GM10248 (cell line): ENCODE measurements at places on chromosomes 7 and 10.

- DNase-seq, result no peak
Measured at GRCh38 chr7:48992816-48993215, 68.5 kb downstream of the CDC14C start.

GRCh38 chr7:144378651-144379050 is 23.4 kb downstream of the ARHGEF5 start:
- DNase-seq, result no peak

DNA sequence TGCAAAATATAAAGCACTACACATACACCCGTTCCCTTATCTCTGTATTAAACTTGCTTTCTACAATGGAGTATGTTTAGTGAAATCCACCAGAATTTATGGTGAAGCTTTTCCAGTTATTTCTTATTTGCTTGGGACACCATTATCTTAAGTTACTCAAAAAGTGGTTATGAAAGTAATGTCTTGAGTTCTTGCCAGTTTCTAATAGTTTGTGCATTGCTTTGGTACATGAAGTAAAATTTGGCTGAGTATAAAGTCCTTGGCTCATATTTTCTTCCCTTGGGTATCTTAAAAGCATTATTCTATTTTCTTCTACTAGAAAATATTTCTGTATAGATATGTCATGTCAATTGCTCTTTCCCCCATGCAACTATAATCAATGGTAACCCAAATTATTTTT is 85.2 kb downstream of the POLR1F start:
- no peak for DNase-seq

DNA sequence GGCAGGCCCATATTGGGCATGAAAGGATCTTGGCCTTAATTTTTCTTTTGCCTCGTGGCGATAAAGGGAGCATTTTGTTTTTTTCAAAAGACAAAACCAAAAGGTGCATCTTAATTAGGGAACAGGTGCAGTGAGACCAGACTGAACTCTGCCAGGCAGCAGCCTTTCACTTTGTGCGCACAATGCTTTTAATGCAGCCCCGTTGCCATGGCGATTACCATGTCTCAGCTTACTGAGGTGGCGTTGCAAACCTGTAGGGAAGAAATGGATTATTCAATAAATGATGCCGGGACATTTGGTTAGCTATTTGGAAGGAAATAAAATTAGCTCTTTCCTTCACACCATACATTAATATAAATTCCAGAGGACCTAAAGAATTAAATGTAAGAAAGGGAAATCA is 61.9 kb downstream of the MYL10 start:
- DNase-seq, result no peak

DNA sequence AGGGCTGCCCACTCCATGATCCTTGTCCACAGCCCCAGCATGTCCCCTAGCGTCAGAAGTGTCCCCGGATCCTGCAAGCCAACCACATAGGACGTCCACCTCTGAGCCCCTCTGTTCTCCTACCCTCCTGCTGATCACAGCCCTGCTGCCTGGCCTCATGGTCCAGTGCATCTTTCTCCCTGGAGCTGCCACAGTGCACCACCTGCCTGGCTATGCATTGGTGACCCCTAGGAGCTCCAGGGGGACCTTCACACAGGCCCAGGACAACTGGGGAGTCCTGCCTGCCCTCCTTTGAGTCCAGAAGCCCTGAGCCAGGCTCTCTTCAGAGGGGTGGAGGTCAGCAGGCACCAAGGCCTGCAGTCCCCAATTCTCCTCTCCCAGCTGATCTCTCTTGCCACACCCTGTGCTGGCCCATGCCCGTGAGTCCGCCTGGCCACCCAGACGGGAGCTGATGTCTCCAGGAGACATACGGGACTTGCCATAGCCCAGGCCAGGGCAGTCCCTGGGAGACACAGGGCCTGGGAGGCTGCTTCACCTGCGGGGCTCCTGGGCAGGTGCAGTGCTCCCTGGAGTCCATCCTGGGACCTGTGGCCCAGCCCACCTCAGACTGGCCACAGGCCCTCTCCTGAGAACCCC is 77.4 kb upstream of the RET start:
- DNase-seq, result peak; percentile 12

DNA sequence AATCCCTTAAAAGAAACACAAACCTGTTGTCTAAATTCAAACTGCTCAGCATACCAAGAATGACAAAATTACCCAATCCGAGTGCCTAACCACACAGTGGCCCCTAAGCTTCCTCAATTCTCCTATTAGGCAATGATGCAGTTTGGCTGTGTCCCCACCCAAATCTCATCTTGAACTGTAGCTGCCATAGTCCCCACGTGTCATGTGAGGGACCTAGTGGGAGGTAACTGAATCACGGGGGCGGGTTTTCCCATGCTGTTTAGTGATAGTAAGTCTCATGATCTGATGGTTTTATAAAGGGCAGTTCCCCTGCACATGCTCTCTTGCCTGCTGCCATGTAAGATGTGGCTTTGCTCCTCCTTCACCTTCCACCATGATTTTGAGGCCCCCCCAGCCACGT is 21.9 kb downstream of the PSAP start:
- no peak for DNase-seq

DNA sequence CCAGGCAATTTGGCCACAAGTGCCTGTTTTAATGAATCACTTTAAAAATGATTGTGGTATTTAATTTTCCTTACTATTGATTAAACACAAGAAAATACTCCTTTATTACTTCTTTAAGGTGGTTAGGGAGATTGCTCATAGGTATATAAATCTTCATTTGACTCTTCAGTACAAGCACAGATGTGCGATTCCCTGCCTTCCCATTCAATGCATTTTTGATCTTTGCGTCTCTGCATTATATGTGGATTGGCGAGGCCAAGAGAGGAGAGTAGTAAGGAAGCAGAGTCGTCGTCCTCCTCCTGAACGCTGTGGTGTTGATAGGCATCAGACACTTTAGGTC is 683.7 kb downstream of the LRMDA start:
- DNase-seq, result no peak

- DNase-seq, result no peak
Measured at GRCh38 chr10:3467052-3467951, 294.7 kb upstream of the PITRM1 start.

- DNase-seq, result no peak
Measured at GRCh38 chr7:11458736-11459483, 373.1 kb downstream of the THSD7A start.

- no peak for DNase-seq
Measured at GRCh38 chr7:139829025-139829774, at the start of gene TBXAS1. TBXAS1 (plus strand) TSS chr7:139829264; CDS start chr7:139829391, 127 bp downstream.

- no peak for DNase-seq
Measured at GRCh38 chr7:83415840-83416239, 233.1 kb downstream of the SEMA3E start.

DNA sequence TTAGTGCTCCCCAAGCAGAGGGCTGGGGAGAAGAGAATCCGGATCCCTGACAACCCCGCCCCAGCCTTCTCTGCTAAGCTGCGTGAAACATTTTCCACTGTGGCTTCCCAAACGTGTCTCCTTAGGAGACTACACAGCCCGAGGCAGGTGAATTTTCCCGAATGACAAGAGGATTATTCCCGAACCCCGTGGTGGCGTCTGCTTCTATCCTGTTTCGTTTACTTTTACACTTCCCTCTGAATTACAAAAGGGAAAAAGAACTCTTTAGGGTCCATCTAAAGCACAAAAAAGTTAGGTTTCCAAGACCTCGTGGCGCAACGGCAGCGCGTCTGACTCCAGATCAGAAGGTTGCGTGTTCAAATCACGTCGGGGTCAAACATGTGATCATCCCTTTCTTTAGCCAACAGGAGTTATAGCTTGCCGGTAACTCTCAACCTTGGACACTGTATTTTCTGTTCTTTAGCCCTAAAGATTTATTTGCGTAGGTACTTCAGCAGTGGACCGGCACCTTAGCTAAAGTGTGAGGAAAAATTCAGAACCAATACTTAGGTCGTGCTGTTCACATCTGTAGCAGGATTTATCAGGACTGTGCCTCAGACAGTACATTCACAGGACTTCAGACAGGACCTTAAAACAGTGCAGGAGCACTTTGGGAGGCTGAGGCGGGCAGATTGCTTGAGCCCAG is 3.2 kb upstream of the ZNF789 start:
- DNase-seq, result no peak

GRCh38 chr10:101725296-101726114 is 30.5 kb upstream of the FBXW4 start:
- peak; percentile 50 for DNase-seq

GRCh38 chr7:81234896-81235295 is 316.0 kb upstream of the SEMA3C start:
- no peak for DNase-seq
